ENCODE measurements at places on chromosomes 7 and 10.
A peak's percentile ranks its signal among the peaks of the same experiment; 100 is the strongest.

DNA sequence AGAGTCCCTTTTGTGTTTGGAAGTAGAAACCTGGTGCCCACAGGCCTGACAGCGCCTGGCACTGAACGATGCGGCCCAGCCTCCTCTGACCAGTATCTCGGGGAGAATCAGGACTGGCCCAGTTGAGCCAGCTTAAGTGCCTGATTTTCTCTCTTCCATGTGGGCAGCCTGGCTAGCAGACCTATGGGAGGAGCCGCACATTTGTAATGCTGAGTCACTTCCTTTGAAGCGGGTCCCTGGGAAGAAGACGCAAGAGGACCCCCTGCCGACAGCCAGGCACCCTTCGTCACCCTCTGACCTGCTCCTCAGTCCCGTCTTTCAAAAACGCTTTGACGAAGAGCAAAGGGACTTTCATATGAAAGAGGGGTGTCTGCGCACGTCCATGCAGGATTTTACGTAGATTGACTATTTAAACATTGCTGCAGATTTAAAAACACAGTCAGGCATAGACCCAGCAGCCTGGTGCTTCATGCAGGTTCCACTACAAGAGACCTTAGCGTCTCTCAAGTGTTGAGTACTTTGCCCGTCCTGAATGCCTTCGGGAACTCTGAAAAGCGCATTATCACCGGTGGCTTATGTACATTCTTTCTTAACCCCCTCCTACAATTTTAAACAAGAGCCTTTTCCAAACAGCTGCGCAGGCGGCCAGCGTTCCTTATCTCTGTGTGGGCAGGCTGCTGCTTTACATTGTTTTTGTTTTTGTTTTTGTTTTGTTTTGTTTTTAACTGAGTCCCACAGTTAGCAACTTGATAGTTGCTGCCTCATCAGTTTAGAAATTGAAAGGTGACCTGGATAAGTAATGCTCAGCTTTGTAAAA lies 36.5 kb upstream of the AP5Z1 start:
- peak; percentile 79 for DNase-seq

DNA sequence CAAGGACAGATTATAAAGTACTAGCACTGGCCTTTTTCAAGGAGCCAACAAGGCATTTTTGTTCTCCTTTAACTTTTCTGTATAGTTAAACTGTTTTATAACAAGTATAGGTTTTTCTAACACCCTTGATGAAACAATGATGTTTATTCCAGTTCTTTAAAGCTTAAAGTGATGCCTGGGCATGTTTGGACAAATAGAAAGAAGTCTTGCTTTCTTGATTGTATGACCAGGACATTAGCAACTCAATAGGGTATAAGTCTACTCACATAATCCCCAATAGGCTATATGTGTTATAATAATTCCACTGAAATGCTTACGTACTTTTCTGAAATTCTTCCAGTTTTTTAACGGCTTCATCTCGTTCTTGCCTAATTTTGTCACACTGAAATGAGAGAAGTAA lies 36.7 kb downstream of the SHTN1 start:
- no peak for DNase-seq

- DNase-seq = no peak
These were observed 175.2 kb downstream of the NSUN6 start for GRCh38 chr10:18476076-18476647.

- peak; percentile 53 for DNase-seq
These were observed 10.4 kb downstream of the HDAC9 start for GRCh38 chr7:18505870-18506460.

- DNase-seq = no peak
These were observed 22.8 kb downstream of the CALML3 start for GRCh38 chr10:5547681-5547930.

GRCh38 chr10:128095027-128095752 lies 31.0 kb downstream of the MKI67 start:
- no peak for DNase-seq

- no peak for DNase-seq
These were observed 443.4 kb upstream of the ANKRD30A start for GRCh38 chr10:36681751-36682632.

DNA sequence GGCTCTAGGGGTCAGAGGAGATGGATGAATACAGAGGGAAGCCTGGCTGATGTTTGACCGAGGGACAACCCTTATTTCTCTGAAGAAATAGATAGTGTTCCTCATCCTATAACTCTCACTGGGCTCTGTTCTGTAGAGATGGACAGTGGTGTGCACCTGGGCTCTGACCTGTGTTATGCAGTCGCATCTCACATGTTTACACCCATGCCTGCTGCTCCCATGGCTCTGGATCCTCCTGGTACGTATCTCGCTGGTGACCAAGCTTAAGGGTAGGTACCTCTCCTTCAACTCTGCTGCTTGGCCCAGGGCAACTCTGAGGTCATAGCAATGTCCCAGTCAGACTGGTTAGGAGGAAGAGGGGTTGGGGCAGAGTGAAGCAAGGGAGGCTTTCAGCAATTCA lies 42.8 kb downstream of the ADRA2A start:
- no peak for DNase-seq

GRCh38 chr10:75987616-75988015 lies 556.2 kb downstream of the LRMDA start:
- DNase-seq = peak; percentile 40

- no peak for DNase-seq
These were observed 23.1 kb downstream of the ZCCHC24 start for GRCh38 chr10:79422178-79422892.

DNA sequence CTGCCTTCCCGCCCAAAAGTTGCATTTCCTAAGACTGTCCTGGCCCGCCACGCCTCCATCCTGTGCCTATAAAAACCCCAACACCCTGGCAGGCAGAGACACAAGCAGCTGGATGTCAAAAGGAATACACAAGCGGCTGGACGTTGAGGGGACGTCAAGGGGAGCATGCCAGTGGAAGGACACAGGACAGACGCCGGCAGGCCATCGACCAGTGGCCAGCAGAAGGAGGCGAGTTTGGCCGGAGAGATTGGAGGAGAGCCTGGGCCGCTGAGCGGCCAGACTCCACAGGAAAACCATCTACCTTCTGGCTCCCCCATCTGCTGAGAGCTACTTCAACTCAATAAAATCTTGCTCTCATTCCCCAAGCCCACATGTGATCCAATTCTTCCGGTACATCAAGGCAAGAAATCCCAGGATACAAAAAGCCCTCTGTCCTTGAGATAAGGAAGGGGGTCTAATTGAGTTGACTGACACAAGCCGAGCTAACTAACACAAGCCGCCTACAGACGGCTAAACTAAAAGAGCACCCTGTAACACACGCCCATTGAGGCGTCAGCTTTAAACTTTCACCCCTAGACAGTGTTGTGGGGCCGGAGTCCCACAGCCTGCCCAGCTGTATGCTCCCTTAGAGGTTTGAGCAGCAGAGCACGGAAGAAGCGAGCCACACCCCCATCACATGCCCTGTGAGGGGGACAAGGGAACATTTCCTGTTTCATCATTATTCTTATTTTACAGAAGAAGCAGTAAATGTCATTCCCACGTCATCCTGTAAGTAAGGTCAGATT lies 150.3 kb upstream of the PHYHIPL start:
- no peak for DNase-seq

DNA sequence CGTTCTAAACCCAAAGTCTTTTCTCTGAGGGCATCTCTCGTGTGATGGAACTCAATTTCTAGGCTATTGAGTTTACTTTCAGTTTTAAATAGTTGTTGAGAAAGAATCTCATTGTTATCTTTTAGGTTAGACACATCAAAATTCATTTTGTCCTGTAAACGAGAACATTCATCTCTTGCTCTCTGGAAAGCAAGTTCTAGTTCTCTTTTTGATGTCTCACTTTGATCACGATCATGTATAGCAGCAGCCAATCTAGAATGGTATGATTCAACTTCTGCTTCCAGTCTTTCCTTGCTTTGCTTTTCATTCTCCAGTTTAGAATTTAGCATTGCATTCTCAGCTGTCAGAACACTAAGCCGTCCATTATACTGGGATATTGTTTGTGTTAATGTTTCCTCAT lies 65.1 kb downstream of the ANKRD26 start:
- DNase-seq = no peak

DNA sequence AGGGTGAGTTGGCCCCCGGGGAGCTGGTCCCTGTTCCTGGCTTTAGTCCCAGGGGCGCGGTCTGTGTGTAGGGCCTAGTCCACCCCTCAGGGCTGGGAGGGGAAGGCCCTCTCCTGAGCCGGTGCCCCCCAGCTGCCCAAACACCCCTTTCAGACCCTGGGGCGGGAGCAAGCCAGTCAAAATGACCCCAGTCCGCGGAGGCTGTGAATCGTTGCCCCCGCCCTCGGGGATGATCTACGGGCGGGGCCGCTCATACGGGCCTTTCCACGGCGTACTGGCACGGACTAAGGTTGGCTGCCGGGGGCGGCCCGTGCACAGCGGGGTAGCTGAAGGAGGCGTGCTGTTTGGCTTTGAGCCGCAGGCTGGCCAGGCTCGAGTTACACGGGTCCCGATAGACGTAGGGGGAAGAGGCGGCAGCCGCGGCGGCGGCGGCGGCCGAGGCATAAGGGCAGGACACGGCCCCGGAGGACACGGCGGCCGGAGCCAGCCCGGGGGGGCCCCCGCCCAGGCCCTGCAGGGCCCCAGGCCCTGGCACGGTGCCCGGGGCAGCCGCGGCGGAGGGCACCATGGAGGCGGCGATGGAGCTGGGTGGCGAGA lies 4.3 kb downstream of the ELOVL3 start:
- no peak for DNase-seq

GRCh38 chr10:74333174-74333573 lies 182.2 kb downstream of the ADK start:
- DNase-seq = no peak

DNA sequence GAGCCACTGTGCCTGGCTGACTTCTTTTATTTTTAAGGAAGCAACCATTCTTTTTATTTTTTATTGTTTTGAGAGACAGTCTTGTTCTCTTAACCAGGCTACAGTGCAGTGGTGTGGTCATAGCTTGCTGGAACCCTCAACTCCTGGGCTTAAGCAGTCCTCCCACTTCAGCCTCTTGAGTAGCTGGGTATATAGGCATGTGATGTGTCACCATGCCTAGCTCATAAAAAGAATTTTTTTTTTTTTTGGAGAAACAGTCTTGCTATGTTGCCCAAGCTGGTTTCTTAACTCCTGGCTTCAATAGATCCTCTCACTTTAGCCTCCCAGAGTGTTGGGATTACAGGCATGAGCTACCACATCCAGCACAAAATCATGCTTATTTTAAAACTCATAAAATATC lies 5.8 kb downstream of the MCU start:
- DNase-seq = no peak

DNA sequence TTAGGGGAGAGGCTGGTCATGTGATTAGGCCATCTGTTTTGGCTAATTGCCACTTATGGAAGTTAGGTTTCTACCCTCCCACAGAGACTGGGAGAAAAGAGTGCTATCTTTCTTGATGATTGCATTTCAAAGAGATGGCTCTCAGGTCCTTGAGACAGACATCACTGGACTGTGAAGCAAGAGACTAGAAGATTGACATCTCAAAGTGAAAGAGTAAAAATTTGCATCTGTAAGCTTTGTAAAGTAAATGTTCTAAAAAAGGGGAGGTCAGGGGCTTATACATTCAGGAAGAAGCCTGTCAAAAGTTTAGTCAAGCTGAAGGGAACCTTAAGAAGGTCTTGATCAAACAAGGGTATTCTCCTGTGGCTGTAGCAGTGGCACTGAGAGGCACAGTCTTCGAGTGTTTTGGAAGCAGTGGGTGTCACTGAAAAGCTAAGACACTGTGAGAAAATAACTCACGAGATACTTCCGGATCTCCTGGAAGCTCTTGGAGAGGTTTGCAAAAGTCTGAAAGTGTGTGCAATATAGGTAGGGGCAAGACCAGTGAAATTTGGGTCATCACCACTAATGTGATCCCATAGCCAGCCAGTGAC lies 342.1 kb downstream of the PHF14 start:
- no peak for DNase-seq

- no peak for DNase-seq
These were observed 588.8 kb downstream of the INHBA start for GRCh38 chr7:41114131-41114530.

GRCh38 chr7:101859411-101860106 lies 42.1 kb downstream of the CUX1 start:
- DNase-seq = no peak

GRCh38 chr10:133458710-133459453 lies 5.1 kb downstream of the SCART1 start:
- DNase-seq = no peak

DNA sequence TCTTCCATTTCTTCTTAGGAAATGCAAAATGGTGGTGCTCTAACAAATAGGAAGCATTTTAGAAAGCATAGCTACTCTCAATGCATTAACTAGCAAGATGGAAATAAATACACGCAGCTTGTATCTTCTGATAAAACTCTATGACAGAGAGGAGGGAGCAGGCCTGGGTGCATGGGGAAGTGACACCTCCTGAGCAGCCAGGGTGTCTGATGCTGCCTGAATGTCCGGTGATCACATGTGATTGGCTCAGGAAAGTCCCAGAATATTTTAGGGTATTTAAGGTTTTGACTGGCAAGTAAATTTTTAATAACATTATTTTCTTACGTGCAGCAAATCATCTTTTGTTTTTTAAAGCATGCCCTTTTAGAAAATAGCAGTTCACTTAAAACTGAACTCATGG lies 261.0 kb upstream of the KLF6 start:
- no peak for DNase-seq

GRCh38 chr10:90723416-90724068 lies 134.3 kb downstream of the HTR7 start:
- DNase-seq = no peak

DNA sequence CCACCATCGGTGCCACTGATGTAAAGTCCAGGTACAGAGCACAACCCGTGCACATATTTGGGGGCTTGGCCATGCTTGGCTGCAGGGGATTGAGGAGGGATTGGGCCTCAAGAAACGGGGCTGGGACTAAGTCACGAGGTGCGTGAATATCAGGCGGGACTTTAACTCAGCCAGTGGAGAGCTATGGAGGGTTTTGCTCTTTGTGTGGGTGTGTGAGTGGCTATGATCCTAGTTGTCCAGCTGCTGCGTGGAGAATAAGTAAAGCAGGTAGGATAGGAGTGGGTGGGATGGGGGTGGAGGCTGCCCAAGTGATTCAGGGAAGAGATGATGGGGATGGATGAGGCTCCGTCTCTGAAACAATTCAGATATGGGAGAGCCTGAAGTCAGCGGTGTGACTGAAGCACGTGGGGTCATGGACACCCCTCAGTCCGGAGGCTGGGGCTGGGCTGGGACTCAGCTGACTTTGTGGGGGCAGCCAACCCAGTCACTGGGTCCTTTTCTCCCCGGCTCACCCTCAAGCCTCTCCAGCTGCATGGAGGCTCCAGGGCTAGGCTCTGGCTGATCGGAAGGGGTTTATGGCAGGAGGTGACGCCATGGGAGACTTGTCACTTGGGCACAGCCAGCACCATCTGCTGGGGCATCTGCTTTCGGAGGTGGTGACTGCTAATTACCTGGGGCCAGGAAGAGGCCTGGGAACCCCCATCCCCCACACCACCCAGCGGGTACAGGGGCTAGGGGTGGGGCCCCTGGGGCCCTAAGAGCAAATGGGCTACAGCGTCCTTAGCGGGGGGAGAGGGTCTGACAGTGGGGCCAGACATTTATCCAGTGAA lies 1.7 kb upstream of the LFNG start:
- DNase-seq = no peak

- no peak for DNase-seq
These were observed 208.3 kb downstream of the CELF2 start for GRCh38 chr10:11225935-11226334.

GRCh38 chr10:32077896-32078485 lies 21.8 kb upstream of the KIF5B start:
- peak; percentile 51 for DNase-seq

Measured in RKO (cell line).